ENCODE measurements at places on chromosomes 12 and 14.

DNA sequence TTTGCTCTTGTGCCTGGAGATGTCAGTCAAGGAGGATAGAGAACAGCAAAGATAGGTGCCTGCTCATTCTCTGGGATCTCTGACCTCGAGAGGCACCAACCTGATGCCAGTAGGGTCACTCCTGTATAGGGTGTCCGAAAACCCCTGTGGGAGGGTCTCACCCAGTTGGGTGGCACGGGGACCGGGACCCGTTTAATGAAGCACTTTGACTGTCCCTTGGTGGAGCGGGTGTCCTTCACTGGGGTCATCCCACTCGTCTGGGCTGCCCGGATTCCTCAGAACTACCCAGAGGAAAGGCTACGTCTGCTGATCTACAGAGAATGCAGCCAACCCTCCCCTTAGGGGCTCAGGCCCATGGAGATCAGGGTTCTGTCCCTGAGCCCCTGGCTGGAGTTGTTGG lies 157.6 kb downstream of the CAPZA3 start:
- no peak for DNase-seq

- DNase-seq, result no peak
These were observed 165.2 kb downstream of the BRMS1L start for GRCh38 chr14:35991356-35991755.

DNA sequence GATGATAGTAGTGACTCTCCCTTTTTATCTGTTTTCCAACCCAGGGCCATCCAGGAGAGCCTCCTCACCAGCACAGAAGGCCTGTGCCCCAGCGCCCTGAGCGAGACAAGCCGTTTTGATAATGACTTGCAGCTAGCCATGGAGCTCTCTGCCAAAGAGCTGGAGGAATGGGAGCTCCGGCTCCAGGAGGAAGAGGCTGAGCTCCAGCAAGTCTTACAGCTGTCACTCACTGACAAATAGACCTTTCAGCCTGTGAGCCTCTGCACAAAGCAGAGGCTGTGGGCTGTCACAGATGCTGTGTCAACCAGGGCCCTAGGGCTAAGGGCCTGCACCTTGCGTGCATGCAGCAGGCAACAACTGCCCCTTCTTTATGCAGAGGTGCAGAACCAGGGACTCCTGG lies 11.0 kb downstream of the C12orf76 start:
- DNase-seq, result no peak

GRCh38 chr12:110421159-110421661 lies 17.7 kb upstream of the ANAPC7 start:
- no peak for DNase-seq

DNA sequence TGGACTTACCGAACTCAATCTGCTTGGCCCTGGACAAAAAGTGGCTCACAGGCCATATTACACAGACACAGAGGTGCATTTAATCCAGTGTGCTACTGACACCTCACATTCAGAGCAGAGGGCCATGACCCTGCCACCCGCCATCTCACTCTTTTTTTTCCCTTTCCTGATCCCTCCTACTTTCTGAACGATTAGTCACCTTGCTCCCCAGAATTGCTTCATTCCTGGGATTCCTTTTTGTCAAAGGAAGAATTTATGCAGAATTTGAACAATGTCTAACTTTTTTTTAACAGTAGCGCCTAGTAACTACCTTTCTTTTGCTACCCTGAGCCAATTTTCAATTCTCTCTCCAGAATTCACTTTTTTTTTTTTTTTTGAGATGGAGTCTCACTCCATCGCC lies 4.6 kb downstream of the PKP2 start:
- no peak for DNase-seq

DNA sequence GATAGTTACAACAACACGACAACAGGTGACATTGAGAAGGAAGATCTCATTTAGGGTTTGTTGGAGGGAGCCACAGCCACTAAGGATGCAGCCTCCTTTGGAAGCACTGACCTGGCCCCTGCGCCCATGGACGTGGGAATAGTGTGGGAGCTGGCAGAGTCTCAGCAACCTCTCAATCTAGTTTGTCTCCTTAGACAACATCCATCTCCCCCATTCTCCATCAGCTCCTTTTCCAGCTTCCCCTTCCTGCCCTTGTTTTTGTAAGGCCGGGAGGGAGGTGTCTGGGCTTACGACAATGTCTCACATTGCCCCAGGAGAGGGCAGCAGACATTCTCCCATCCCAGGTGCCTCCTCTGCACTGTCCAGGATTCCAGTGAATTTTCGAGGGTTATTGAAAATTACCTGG lies 170.2 kb upstream of the PZP start:
- no peak for DNase-seq

DNA sequence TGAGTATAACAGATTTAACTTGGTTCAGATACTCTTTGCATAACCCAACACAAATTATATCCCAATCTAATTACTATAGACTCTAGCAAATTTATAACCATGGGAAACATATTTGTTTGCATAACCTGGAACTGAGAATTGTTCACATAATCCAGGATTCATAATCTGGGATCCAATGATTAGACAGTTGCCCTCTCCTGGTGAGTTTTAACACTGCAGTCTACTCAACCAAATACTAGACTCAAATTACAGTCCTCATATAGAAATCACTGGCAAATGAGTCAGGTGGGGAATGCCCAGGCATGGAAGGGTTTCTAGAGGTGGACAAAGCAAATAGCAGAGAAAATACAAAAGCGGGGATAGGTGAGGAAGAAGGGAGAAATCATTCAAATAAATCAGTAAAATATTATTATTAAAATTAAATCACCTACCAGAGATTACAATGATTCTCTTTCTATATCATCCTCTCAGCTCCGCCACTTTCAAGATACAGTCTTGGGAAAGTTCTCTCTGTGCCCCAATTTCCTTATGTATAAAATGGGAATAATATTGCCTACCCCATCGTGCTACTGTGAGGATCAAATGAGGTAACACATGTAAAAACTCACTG lies 9.4 kb downstream of the GCH1 start:
- no peak for DNase-seq

DNA sequence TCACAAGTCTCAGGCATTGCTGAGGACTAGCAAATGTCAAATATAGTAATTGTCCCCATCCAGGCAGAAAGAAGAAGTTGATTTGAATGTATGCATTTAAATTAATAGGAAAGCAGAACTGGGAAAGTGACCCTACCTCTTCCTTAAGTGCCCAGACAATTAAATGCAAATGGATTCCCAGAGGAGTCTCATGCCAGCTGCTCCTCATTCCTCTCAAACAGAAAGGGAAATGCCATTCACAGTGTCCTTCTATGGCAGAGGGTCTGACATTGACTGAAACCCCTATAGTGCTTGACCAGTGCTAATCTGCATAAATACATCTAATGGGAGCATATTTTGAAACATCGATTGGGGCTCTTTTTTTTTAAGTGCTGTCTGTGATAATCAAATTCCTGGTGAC lies 292.4 kb upstream of the SEL1L start:
- DNase-seq, result no peak

- DNase-seq, result no peak
These were observed 108.9 kb downstream of the MSRB3 start for GRCh38 chr12:65387396-65387795.

DNA sequence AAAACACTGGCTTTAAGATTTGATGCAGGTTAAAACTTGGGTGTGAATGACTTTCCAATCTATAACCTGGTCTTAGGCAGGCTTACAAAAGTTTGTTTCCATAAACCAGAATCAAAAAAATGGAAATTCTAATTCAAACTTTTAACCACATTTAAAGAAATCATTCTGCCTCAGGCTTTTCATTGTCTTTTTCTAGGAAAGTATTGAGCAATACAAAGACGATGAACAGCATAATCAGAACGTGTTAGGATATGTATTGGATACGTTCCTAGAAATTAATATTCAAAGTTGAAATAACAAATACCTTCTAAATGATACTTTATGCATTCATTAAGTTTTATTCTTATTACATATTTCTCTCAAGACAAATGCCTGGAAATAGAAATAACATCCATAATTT lies 172.9 kb downstream of the CEP128 start:
- DNase-seq, result no peak

DNA sequence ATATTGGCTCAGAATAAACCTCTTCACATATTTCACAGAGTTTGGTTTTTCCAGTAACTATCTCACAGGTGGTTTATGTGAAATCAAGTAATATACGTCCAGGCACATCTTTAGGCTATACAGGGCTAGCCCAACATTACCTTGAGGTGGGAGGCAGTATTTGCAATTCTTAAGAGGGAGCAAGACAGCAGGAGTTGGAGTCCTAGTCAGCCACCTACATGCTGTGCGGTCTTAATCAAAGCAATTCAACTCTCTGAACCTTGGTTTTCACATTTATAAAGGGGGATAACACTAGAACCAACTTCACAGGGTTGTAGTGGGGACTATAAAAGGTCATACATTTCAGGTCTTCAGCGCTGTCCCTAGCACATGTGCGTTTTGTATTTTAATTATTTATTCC lies 73.5 kb upstream of the FICD start:
- DNase-seq, result no peak

GRCh38 chr14:30227876-30228275 lies 300.2 kb upstream of the PRKD1 start:
- no peak for DNase-seq

GRCh38 chr12:10301103-10301502 lies 6.6 kb upstream of the KLRD1 start:
- no peak for DNase-seq

DNA sequence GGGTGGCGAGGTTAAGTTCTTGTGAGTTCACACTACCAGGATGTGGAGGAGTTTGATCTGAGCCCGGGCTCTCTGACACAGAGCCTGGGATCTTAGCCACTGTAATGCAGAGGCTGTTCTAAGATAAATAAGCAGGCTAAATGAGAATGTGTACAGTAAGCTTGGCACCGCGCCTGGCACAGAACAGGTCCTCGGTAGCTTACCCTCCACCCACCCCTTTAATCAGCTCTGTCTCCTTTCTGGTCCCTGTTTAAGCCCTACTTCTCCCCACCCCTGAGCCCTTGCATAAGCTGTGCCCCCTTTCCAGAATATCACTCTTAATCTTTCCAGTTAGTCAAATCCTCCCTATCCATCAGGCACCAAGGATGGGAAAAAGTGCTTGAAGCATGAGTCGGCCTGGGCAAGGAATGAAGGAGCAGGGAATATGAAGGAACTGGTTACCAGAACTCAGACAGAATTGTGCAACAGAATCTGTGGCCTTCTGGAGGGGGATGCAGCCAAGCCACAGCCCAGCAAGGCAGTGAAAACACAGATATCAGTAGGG lies 32.8 kb upstream of the CMKLR1 start:
- DNase-seq, result peak; percentile 66

GRCh38 chr14:50622978-50623377 lies 45.1 kb downstream of the SAV1 start:
- no peak for DNase-seq

- no peak for DNase-seq
These were observed 646.1 kb upstream of the TMEM132C start for GRCh38 chr12:127620735-127621355.

DNA sequence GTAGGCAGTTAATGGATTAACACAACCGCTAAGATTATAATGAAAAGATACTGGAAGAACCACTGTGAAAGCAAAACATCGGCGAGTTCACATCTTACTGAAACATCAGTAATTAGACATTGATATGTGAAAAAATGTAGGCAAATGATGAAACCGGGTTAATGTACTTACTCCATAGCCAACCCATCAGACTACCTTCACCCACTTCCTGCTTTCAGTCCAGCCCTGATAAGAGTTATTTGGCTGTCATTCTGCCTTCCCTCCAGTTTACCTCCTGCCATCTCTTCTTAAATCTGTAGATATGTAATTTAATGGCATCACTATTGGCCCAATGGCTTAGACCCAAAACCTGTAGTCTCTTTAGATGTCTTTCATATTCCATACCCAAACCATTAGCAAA lies 46.0 kb upstream of the LGR5 start:
- no peak for DNase-seq

GRCh38 chr12:69392179-69392928 lies 32.8 kb downstream of the YEATS4 start:
- no peak for DNase-seq

DNA sequence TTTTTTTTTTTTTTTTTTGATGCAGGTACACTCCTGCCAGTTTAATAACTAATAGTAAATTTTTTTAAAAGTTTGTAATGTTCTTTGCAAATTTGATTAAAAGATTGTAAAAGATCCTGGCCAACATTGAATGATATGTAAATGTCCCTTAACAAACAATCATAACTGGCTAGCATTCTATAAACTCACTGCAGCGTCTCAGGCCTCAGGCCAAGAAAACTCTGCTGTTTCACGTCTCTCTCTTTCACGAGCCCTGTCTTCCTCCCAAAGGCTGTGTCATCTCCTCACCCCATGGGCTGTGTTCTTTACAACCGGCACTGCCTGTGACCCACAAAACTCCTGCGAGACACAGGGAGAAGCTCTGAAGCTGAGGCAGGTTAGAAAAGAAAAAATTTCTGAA lies 103.3 kb downstream of the NUAK1 start:
- no peak for DNase-seq

DNA sequence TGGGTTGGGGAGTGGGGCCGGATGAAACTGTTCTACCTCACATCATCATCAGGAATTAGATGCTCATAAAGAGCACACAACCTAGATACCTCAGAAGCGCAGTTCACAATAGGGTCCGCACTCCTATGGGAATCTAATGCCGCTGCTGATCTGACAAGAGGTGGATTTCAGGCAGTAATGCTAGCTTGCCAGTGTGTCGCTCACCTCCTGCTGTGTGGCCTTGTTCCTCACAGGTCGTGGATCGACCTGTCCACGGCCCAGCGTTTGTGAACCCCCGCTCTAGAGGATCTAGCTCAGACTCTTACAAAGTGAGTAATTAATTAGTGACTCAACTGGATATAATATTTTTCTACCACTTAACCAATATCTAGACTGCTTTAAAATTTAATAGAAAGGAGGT lies 5.8 kb downstream of the PPP1R12A start:
- no peak for DNase-seq

- no peak for DNase-seq
These were observed 216.7 kb downstream of the VRK1 start for GRCh38 chr14:97013878-97014277.
